Activated T-cell treated with anti-CD3 and anti-CD28 coated beads, Interleukin-2, amount 50 U/mL, for 4 hours (primary cell): ENCODE measurements at places on chromosomes 7 and 10.

- no peak for DNase-seq
Measured at GRCh38 chr10:77160679-77161078, 476.9 kb downstream of the KCNMA1 start.

- DNase-seq: no peak
Measured at GRCh38 chr7:92972441-92972840, 136.1 kb upstream of the CDK6 start.

- DNase-seq: no peak
Measured at GRCh38 chr7:128947854-128948253, 10.1 kb downstream of the IRF5 start.

- no peak for DNase-seq
Measured at GRCh38 chr7:119681336-119681735, 591.6 kb upstream of the KCND2 start.

DNA sequence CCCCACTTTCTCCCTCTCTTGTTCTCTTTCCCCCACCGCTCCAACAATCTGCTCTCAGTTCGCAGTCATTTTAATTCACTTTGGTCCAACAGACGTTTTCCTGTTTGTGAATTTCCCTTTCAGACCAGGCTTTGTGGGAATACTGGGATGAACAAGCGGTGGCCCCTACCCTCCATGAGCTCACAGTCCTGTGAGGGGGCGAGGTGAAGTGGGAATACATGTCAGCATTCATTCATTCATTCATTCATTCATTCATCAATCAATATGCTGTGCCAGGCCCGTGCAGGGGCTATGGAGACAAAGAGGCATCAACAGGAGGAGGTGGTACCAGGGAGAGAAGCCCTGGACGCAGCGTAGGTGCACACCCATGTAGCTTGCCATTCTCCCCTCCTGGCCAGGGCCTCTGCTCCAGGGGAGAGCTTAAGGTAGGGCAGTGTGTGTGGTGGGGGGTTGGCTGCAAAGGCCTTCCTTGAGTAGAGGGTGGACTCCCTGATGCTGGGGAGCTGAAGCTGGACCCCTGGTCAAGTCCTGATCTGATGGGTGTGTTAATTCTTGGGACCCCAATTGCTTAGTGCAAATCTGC, 16.1 kb downstream of the PRF1 start:
- DNase-seq: no peak

GRCh38 chr10:83654689-83655088, 484.6 kb upstream of the GHITM start:
- no peak for DNase-seq
